Activated naive CD8-positive, alpha-beta T cell treated with anti-CD3 and anti-CD28 coated beads for 36 hours (primary cell): ENCODE measurements at places on chromosomes 4 and X.

DNA sequence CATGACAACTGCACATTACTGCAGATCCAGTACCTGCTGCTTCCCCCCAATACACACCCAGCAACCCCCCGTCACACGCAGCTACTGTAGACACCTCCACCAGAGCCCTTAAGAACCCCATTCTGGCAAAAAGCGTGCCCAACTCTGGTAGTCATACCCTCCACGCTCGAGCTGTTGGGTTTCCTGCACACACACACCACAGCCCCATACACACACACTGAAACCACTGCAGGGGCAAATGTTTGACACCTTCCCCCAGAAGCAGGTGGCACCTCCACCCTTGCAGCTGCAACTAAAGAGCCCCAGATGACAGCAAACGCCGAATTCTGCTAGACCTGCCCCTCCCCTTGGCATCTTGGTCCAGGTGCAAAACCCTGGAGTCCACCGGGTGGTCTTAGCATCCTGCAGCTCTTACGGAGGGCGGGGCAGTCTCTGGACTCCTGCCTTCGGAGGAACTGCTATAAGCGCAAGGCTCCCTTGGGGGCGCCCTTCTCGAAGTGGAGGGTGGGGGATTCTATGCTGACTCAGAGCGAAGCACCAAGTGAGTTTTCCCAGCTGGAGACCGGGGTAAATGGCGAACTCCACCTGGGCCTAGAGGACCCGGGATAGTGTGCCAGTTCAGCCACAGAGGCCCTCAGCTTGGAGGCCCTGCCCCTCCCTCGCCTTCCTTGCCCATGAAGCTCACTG lies 1.5 kb downstream of the FRMPD3 start:
- DNase-seq = peak; percentile 14

DNA sequence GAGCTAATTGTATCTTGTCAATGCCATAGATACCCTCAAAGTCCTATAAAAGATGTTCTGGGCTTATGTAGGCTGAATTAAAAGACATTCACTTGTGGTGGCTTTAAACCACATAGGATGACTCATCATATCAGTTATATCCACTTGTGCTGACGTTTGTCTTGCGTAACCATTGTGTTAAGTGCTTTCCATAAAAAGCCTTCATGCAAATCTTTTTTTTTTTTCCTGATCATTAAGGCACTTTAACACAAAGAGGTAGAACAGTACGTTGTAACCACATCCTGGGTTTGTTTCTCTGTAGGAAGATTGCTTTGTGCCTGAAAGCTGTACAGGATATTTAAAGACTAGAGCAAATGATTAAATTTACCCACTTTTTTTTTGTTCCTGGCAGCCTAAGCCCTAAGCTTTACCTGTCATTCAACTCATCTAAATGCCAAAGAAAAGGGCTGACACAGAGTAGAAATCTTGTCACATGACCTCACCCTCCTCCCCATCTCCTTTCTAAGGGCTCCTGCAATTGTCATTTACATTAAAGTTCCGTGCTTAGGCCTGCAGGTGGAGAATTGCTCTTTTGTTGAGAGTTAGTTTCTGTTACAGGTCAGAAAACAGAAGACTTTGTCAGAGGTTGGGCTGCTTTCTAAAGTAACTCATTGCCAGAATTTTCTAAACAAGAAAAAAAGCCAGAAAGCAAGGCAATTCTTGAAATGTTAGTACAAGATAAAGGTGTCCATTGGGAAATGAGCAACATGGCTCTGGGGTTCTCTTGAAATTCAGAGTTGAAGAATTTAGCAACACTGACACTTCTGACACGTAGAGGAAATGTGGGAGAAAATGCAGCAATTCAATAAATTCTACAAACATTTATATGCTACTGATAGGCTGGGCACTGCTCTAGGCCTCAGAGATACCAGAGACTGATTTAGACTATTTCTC lies 555.6 kb downstream of the PPARGC1A start:
- DNase-seq = peak; percentile 18

DNA sequence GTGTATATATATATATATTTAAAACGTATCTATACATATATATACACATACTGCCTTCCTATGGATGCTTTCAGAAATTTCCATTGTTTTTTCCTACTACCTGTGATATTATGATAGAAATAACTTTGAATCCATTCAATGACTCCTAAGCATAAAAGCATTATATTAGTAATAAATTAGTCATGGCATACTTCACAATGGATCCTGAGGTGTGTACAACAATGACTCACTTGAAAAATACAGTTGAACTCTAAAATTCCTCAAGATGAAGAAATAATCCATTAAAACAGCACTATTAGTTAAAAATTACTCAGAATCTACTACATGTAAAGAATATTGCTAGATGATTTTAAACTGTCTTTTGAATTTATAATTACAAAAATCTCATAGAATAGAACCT lies 201.1 kb downstream of the STPG2 start:
- DNase-seq = no peak

- no peak for DNase-seq
Measured at GRCh38 chrX:153379971-153380581, 21.1 kb downstream of the PNMA6E start.

- no peak for DNase-seq
Measured at GRCh38 chr4:36823199-36823967, 421.2 kb upstream of the NWD2 start.

DNA sequence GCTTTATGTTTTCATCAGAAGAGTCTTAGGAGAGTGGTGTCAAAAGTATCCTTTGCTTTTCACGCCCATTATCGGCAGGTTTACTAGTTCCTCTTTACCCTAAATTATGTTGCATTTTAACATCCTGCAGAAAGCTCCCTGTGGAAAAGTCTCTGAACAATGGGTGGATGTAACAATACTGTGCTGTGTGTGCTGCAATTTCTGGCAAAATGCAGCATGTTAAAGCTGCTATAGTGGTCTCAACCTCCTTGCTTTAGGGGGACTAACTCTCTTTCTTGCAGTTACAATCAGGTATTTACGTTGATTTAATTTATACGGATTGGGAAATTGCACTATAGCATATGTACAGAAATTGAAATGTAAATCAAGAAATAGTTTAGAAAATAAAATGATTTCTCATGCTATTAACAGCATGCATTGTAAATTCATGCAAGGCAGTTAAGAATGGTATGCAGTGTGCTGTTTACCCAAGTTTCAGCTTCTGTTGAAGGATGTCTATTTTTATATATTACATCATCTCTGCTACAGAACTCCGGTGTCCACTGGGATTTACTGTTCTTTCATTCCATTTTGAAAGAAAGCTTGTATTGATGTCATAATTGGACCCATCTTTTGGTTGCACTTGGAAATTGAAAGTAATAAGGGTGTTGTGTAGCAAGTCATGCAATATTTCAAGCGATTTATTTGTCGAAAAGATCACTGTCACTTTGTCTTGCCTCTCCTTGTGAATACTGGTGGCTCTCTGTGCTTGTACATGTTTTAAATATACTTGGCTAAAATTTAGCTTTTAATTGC lies 145.7 kb downstream of the RAPGEF2 start:
- DNase-seq = no peak

- DNase-seq = peak; percentile 61
Measured at GRCh38 chrX:150362599-150363481, at the start of gene MAMLD1. Gene MAMLD1 (plus strand): TSS chrX:150363317. CDS start chrX:150445517, 82,200 bp downstream.

DNA sequence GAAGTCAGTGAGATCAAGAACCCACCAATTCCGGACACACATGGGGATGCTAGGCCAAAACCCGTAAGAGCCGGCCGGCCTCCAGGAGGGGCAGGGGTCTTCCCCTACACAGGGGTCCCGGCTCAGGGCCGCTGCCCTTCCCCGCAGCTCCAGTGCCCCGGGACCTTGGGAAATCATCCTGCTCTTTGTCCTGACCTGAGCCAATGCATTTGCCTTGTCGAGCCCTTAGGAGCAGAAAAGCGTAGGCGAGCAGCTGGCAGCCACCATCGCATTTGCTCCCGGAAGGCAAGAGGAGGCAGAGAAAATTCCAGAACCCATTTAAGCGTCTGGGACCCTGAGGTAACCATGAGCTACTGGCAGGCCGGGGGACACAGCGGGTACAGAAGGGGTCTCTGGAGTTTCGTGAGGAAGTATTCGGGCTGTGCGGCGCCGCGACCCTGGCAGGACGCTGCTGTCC lies 7.4 kb upstream of the TNIP2 start:
- DNase-seq = no peak

DNA sequence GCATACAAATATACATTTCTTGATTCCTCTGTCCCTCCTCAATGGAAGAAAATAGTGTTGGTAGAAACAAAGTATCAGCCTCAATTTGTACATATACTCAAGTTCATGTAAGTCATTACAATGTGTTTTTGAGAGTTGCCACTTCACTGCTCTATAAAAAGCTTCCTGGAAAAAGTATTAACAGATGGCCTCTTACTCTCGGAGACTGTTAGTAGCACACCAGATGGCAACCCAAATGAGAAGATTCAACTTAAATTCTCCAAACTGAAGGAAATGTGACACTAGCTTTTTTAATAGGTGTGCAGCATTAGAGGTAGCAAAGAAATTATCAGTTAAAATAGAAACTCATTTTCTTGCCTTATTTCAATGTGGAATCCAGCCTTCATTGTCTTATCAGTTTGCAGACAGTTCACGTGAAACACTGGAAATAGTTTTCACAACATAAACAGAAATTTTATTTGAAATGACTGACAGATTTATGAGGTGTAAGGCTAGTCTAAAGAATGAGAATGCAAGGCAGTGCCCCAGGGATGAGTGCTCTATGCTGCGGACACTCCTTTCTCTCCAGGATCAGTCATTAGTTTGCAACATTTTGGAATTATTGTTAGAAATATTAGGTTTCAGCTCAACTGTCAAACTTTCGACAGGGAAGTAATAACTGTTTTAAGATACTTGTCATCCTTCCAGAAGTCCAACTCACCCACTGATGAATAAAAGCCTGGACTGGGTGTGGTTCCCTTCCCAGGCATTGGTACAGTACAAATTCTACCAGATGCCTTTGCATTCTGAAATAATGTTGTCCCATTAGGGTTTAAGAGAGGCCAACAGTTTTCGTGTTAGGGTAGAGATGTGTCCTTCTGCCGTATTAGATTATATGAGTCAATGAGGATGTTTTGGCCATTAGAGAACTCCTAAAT lies 50.9 kb downstream of the IDS start:
- DNase-seq = no peak
